ENCODE measurements at places on chromosomes 3 and 15.

GRCh38 chr15:33236841-33237509, 42.5 kb upstream of the FMN1 start:
- no peak for DNase-seq

DNA sequence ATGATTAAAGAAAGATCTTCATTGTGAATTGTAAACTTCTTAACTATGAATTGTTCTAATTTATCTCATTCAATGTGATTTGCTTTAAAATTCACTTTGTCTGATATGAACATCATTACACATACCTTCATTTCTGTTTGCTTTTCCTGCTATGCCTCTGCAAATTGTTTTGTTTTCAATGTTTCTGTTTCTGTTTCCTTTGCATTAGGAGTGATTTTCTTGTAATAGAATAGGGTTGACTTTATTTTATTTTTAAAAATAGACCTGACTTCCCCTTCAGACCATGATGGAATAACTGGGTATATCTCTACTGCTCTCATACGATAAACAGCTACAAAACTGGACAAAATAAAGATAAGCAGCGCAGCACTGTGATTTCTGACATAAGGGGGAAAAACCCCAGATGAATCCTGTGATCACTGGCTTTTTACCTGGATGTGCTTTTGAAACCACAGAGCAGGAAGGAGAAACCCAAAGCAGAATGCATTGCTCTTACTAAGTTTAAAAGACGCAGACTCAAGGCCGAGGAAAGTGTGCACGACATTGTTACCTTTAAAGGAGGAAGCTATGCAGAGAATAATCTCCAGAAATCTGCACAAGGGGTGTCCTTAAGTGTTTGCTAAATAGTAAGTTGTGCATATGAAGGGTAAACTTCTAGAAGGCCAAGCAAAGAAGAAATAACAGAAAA, 420.2 kb downstream of the TBC1D5 start:
- no peak for DNase-seq

DNA sequence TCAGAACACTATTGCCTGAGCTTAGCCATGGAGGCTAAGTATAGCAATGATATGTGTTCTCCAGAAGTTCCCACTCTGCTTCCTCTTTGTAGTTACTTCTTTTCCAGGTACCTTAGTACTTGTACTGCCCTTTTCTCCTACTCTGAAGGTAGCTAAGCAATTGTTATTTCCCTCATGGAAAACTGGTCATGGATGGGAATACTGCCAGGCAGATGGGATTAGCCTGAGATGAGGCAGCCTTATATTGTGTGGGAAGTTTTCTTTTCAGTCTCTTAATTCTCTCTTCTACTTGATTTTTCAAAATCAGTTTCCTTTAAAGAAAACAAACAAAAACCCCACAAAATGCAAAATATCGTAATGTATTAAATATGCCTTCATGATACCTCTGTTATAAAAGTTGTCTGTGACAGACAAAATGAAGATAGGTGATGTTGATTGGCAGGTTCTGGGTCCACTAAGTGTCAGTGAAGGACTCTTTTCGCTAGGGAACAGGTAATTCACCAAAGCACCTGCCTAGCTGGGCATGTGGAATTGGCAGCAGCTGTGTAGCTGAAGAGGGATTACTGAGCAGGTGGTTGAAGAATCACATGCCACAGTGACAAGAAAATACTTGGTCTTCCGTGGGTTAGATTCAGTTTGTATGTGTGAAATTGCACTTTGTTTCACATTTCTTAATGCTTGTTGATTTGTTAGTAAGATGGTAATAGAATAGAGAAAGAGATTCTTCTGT, 4.1 kb downstream of the ZNF609 start:
- no peak for DNase-seq

GRCh38 chr3:8488877-8489276, 12.7 kb upstream of the LMCD1 start:
- DNase-seq: no peak

GRCh38 chr15:88736204-88736603, 67.0 kb upstream of the ACAN start:
- no peak for DNase-seq

- DNase-seq: no peak
Observed at GRCh38 chr3:26653811-26654425, 31.3 kb downstream of the LRRC3B start.
